CD4-positive, alpha-beta T cell treated with Interleukin-6 at 100 ng/mL for 8 hours (primary cell): ENCODE measurements at places on chromosomes 1 and 21.
A peak's percentile ranks its signal among the peaks of the same experiment; 100 is the strongest.

DNA sequence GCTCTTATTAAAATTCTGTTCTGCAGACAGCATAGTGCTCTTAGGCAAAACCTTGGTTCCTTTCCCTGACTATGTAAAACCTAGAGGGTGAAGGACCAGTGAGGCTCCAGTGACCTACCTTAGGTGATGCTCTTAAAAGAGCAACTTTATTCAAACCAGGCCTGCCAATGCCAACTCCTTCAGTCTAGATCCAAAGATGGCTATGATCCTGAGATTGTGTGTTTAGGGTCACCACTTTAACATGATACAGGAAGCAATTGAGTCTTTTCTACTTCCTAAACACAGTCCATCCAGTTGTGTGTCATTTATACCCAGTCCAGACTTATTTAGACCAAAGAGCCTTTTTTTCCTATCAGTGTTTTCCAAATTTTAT, 10.8 kb downstream of the MCL1 start:
- DNase-seq = no peak

DNA sequence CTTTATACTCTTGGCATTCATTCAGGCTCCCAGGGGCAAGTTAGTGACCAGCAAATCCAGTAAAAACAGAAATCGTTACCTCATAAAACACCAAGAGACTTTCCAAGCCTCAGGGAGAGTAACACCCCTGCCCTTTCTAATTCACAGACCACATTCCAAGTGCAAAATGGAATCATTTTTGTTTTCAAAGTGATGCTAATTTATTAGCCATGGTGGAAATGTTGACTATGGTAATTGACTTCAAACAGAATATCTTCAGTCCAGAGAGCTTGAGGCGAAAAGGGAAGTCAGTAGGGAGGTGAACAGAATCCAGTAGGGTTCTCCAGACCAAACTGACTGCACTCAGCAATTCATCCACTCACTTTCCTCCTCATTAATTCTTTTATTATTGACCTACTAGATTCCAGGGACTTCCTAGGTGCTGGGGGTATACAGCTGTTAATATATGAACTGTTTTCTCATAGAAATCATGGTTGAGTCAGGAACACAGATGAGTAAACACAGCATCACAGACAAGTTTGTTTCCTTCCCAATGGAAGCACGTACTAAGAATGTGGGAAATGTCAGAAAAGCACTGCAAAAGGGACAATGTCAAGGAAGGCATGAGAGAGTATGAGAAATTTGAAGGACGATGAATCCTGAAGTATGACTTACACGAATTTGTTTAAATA, 388.5 kb upstream of the C1orf87 start:
- no peak for DNase-seq

DNA sequence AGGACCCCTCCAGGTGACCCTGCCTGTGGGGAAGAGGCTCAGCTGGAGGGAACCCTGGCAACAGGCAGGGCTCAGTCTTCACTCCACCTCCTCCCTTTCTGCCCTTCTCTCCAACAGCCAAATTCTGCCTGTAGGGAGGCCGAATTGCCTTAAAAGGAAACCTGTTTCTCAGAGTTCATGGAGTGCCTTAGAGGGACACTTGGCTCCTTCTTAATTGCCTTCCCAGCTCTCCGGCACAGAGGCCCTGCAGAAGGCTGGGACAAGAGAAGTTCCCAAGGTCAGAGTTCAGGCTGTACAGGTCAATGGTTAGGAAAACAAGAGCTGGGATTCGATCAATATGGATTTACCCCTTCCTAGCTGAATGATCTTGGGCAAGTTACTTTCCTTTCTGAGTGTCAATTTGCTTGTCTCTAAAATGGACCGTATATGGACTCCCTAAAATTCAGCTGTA, 6.2 kb downstream of the CSRP1 start:
- DNase-seq = no peak

GRCh38 chr1:1435911-1436629, 580 bp downstream of the VWA1 start:
- no peak for DNase-seq

- DNase-seq = no peak
Measured at GRCh38 chr1:16338961-16339360, 13.3 kb downstream of the FBXO42 start.

DNA sequence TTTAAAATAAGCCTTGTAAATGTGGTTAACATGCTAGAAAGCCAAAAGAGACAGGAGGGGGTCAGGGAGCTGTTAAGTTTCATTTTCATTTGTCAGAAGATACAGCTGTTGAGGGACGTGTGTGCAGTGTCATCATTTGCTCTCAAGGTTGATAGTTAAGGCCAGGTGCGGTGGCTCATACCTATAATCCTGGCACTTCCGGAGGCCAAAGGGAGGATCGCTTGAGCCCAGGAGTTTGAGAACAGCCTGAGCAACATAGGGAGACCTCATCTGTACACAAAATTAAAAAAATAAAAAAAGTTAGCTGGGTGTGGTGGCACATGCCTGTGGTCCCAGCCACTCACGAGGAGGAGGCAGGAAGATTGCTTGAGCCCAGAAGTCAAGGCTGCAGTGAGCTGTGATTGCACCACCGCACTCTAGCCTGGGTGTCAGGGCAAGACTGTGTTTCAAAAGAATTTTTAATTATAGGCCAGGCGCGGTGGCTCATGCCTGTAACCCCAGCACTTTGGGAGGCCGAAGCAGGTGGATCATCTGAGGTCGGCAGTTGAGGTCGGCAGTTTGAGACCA, 22.7 kb downstream of the ZBTB8OS start:
- no peak for DNase-seq

DNA sequence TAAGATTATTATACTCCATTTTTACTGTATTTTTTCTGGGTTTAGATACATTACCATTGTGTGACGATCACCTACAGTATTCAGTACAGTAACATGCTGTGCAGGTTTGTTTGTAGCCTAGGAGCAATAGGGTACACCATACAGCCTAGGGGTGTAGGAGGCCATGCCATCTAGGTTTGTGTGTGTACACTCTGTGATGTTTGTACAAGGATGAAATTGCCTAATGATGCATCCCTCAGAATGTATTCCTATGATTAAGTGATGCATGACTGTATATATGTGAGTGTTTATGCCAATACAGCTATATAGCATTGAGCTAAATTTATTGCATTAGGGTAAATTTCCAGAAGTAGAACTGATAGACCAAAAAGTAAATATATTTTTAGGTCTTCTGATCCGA, 23.3 kb downstream of the TUFT1 start:
- DNase-seq = no peak

DNA sequence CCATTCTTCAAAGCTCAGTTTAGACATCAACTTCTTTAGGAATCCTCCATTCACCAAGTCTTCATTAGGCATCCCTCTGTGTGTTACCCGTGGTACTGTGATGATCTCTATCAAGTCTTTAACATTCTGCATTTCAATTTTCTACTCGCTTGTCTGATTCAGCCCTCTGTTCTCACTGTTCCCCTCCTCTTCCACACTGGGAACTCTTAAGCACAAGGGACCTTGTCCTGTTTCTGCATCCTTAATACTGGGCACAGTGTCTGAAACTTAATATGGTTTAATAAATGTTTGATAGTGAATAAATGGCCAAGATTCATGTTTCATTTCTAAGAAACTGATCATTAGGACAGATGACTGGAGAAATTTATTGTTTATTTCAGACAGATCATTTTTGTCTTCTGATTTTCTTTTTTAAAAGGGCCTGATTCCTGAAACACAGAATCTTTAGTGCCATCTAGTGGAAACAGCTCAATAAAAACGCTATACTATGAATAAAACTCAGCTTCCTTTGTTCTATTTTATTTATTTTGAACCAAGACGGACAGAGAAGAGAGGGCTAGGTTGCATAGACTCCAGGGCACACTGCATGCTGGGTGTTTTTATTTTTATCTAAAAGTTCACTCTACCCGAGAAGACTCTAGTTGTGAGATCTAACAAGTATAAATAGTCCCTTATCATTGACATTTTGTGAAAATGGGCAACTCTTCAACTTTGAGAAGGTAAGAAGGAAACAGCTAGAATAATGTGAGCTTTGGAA, 7.0 kb upstream of the TRIM45 start:
- DNase-seq = peak; percentile 25

DNA sequence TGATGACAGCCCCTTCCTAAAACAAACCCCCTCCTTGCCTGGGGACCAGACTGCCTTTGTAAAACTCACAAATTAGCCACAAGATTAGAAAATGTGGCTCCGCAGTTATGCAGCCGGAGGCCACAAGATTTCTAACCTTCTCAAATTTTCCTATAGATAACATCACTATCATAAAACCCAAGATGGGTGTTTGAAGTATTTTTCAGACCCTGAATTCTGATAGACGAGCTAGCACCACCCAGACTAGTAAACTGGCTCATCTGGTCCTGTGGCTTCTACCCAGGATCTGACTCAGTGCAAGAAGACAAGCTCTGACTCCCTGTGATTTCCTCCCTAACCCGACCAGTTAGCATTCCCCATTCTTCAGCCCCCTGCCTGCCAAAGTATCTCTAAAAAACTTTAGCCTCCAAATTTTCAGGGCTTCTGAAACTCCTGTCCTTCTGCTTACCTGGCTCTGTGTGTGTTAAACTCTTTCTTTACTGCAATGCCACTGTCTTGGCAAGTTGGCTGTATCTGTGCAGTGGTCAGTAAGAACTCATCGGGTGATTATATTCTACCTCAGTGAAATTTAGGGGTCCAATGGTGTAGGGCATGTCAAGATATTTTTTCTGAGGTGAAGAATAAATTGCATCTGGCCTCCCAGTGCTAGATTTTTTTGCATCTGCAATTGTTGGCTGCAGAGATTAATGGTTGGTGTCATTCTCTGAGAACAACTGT, 102.1 kb downstream of the S1PR1 start:
- DNase-seq = peak; percentile 35

- no peak for DNase-seq
Measured at GRCh38 chr1:2025491-2025981, 6.4 kb downstream of the GABRD start.

DNA sequence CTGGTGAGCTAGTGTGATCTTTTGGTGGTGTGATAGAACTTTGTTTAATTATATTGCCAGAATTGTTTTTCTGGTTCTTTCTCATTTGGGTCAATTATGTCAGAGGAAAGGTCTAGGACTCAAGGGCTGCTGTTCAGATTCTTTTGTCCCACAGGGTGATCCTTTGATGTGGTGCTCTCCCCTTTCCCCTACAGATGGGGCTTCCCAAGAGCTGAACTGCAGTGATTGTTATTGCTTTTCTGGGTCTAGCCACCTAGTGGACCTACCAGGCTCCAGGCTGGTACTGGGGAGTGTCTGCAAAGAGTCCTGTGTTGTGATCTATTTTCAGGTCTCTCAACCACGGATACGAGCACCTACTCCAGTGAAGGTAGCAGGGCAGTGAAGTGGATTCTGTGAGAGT, 25.9 kb upstream of the CD84 start:
- no peak for DNase-seq
